Cardiac ventricle fibroblast (primary cell): ENCODE measurements at places on chromosomes 1 and 21. TPM values are rescaled to one million over a fixed set of nuclear protein-coding genes. Genes with fewer than 3 reads are reported as not detected.

Gene JTB
- total RNA-seq = 180 and 184 TPM in 2 replicates

Gene MYBPHL
- total RNA-seq = not detected in 2 replicates

Gene TAS1R1
- total RNA-seq = not detected in 2 replicates

Gene NFASC
- total RNA-seq = 15.8 and 19.3 TPM in 2 replicates

Gene AGRN
- 47.6 and 49.2 TPM in 2 replicates for total RNA-seq

Gene TNFRSF9
- 0.93 TPM in 1 of 2 replicates, not detected in the other for total RNA-seq

Gene GUK1
- 263 and 302 TPM in 2 replicates for total RNA-seq
